ENCODE measurements at places on chromosomes 11 and 22.

GRCh38 chr22:29112121-29112520 lies 39.3 kb downstream of the KREMEN1 start:
- no peak for DNase-seq

DNA sequence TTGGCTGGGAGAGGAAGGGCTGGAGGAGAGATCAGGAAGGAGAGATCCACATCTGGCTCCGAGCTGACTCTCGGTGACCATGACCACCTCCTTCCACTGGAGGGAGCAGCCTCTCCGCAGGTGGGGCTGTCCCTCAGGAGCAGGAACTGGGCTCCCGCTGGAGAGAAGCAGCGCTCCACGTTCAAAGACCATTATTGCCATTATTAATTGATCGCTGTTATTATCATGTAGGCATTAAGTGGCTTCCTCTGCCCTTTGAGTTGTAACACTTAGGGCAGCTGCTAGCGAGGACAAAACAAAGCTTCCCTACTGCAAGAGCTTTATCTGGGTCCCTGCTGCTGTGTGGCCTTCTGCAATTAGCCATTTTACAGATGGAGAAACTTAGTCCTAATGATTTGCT lies 251.9 kb downstream of the ST3GAL4 start:
- DNase-seq: no peak

GRCh38 chr11:92393218-92393617 lies 168.6 kb downstream of the FAT3 start:
- no peak for DNase-seq

DNA sequence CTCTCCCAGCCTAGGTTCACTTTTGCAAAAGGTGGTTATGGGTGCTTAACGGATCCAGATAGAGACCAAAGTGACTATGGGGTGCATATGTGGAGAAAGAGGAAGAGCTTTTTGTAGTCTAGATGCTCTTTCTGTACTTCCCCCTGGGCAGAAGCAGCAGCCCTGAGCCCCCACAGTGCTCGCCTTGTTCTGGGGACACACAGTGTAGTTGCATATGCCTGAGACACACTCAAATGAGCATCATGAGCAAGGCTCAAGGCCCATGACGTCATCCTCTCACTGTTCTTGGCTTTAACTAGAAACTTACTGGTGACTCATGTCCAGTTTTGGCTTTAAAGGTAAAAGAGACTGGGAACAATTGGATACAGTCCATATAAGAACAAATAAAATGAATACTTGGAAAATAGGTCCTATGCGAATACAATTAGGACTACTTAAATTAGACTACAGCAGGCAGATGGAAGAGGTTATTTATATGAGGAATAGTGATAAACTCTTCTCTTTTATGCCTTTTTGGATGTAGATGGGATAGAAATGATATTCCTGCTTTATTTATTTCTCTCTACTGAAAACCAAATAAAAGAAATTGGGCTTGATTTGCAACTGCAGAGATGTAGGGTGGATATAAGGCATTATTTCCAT lies 20.1 kb upstream of the PEX26 start:
- DNase-seq: peak; percentile 93

DNA sequence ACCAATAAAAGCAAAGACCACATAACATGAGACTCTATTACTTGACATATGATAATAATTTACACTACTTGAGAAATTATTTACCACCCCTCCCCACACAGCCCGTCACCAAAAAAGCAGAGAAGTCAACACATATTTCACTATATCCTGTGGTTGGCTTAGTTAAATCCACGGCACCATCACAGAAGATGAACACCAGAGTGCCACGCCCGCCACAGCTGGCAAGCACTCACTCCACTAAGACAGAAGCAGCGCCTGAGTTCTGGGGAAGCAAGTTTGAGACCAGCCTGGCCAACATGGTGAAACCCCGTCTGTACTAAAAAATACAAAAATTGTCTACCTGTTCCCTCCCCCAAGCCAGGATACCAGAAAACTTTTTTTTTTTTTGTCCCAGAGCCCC lies 53.1 kb downstream of the PACSIN2 start:
- DNase-seq: no peak

DNA sequence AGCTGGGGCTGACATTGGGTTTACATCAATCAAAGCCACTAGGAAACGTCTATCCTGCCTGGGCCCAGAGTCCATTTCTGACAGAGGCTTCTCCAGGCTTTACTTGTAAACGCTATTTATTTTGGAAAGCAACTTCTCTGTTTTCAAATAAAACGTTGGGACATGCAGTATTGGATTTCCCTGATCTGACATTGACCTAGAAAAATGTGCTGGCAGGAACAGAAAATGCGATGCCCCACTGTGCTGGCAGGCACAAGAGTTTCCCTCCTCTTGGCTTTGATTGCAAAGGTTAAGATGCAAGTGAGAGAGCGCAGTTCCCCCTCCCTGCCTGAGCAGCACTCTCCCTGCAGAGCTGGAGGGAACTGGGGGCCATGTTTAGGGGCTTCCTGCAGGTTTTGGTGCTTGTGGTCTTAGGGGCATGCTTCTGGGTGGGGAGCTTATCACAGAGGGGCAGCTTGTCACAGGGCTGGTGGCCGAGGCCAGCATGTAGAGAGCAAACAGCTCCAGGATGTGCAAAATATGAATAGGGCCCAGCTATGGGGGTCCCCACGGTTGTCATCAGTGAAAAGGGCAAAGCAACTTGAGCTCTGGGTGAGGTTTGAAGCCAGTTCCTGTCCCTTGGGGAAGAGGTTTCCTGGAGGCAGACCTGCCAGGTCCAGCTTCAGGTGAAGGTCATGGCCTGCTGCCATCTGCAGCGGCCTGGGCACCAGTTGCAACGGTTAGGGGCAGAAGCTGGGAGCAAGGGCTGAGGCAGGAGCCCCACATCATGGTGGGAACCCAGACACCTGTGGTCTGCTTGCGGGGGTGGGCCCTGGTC lies 42.3 kb upstream of the DKK3 start:
- no peak for DNase-seq

DNA sequence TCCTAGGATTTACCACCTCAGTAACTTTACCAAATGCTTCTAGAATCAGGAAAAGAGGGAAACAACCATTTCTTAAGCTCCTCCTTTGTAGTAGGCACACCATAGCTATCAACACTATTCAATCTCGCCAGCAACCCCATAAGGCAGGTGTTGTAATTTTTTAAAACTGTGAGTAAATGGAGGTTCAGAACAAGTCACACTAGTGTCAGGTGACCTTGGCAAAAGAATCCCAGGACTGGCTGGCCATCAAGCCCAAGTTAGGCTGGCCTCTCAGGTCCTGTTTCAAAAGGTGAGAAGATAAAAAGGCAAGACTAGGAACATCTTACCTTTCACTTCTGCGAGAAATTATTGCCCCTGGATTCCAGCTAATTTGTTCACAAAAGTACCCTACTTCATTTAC lies 713 bp downstream of the TOP3B start:
- DNase-seq: no peak

DNA sequence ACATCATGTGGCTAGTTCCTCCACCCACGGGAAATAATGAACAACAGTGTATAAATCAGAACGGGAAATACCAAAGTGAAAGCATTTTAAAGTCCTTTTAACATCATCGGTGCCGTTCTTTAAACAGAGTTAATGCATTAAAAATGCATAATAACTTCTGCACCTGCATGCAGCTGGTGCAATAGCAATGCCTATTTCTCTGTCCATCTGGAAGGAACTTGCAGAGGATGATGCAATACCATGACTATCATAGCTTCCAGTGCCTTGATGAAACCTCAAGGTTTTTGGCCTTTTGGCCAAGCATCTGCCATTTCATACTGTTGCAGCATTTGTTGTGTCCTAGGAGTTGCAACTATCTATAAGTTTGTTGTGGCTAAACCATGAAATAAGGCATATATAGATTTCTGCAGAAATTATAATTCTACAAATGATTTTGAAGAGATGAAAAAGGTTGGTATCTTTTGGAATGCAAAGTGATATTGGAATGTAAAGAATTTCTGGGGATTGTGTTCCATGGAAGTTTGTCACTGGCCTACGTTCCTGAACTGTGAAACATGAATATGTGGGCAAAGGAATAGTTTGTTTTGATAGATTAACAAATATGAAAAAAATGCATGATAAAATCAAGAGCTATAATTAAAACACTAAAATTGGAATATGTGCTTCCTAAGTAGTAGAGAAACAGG lies 9.8 kb upstream of the EIF3F start:
- no peak for DNase-seq

DNA sequence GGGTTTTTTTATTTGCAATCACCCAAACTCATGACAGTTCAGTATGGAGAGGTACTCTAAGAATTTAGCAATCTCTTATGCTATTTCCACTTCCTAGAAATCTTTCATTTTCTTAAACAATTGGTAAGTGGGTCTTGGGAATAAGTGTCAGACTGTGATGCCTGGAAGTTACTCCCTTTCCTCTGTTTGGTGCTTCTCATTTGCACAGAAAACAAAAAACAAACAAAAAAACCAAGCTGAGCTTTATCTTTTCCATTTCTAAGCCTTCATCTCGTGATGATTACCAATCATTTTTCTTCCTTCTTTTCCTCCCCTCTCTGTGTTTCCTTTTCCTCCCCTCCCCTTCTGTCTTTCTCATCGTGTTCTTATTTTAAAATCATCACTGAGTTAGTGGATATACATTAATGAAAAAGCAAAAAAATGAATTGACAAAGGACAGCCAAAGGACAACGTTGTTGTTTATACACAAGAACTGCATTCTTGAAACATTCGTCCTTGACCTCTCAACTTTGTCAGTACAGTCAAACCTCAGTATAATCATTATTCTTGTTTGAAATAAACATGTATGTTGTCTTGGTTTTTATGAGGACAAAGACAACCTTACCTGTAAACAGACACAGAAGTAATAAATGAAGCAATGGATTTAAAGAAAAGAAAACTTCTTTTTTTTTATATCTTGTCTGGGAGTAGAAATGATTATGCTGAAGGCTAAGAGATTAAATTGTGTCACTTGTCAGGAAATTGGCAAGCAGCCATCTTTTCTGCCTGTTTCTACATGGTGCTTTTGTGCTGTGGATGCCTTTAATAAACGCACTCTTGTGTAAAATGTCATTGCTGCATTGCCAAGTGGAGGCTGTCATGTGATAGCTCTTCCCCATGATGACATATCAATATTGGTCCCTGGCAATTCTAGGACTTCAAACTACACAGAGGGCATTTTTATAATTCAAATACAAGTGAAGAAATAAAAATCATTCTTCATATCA lies 803.2 kb upstream of the CCDC90B start:
- DNase-seq: no peak

- DNase-seq: no peak
These were observed 3.4 kb downstream of the RAB1B start for GRCh38 chr11:66271816-66272215.

DNA sequence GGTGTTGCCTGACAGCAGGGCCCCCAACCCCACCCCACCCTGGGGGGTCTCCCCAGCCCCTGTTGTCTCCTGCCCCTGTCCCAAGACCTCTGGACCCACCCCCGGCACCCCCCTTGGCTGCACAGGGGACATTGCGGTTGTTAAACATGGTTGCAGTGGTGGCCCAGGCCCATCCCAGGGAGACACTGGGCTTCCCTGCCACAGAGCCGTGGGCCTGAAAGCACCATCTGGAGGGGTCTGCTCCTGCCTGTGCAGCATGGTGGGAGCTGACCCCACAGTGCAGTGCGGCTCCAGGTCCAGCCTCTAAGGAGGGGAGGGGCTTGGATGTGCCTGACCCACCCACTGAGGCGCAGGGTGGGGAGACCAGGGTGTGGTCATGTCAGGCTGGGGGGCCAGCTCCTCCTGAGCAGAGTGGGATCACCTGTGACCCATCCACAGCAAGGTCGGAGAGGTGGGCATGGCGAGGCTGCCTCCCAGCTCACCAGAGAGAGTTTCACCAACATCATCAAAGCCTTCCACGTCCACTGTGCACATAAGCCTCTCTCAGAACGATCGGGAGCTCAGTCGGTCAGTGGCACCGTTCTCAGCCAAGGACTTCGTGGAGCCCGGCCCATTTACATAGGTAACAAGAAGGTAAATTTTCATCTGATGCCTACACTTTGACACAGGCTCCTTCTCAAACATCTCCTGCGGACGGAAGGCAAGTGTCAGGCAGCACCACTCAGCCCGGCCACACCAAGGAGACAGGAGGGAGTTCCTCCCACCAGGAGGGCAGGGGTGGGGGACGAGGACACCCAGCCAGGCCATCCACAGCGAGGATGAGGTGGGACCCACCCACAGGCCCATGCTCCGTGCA lies 201.1 kb downstream of the BRD1 start:
- DNase-seq: no peak

- no peak for DNase-seq
These were observed at the start of gene CLDN25 for GRCh38 chr11:113779496-113779895. Gene CLDN25 (plus strand): TSS chr11:113779796. CDS start chr11:113779796, 0 bp downstream.

- no peak for DNase-seq
These were observed 180.3 kb downstream of the HIPK3 start for GRCh38 chr11:33437529-33437928.

- DNase-seq: no peak
These were observed 4.6 kb downstream of the C11orf96 start for GRCh38 chr11:43947003-43947500.

- DNase-seq: no peak
These were observed 1.8 kb upstream of the MYO7A start for GRCh38 chr11:77126156-77126775.

DNA sequence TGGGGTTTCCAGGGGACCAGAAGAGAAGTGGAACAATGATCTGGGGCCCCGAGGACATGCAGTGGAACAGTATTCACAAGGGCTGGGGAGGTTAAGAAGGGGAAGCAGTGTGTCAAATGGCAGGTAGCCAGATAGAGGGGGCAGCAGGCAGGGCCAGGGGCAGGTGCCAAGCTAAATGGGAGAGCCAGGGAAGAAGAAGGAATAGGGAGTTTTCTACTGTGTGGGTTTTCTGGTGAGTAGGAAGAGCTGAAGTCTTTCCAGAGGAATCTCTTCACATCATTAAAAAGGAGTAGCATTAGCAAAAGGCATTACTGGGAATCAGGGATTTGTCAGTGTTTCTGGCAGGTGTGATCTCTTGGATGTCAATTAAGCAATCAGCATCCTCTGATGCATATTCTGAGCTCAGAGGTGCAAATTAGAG lies 55.8 kb downstream of the IRAG1 start:
- DNase-seq: no peak

GRCh38 chr11:65110354-65110861 lies 1.3 kb upstream of the TM7SF2 start:
- peak; percentile 95 for DNase-seq

GRCh38 chr11:47267876-47268275 lies 2.1 kb upstream of the MADD start:
- DNase-seq: no peak

GRCh38 chr11:64372802-64373597 lies 14.0 kb downstream of the RPS6KA4 start:
- no peak for DNase-seq

- no peak for DNase-seq
These were observed 874 bp upstream of the PLAAT4 start for GRCh38 chr11:63535734-63536133.

GRCh38 chr11:15863411-15863810 lies 492.9 kb downstream of the SOX6 start:
- DNase-seq: no peak
